CD4-positive, alpha-beta T cell (primary cell): ENCODE measurements at places on chromosomes 11 and 22. TPM values are rescaled to one million over a fixed set of nuclear protein-coding genes. Genes with fewer than 3 reads are reported as not detected.

DNA sequence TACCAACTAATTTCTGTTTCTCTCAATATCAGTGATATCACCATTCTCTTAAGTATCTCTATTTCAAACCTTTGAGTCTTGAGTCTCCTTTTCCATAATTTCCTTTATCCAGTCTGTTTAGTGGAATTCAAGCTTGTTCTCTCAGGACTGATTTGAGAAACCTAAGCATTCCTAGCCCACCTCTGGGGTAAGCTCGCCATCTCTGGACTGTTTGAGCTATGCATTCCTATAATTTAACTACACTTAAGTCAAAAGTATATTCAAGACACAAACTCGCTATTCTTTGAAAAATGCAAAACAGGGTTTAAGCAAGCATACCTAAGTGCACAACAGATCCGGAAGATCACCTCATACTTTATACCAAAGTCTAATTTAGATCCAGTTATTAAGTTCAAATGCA is 2.1 kb upstream of the DLAT start:
- no peaks in the 10 kb centered on the region for H3K27me3 ChIP-seq
- H3K4me3 ChIP-seq = no peak overlapping the region
- H3K27ac ChIP-seq = no peak overlapping the region
- peaks cover 10% of the 10 kb centered on the region for H3K4me1 ChIP-seq

DNA sequence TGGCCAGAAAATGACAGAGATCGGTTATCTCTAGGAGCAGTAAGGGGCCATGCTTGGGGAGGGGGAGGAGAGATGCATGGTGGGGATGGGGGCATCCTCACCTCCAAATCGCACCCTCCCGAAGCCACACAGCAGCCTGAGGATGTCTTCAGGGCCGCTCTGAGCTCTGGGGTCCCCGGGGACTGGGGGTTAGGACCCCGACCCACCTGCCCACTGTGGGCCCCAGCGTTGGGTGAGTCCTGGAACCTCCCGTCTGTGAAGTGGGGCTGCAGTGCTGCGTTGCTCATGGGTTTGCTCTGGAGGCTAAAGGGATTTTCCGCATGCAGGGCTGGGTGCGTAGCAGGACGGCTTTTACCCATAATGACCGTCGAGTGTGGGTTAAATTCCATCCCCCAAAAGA is 1046.3 kb downstream of the BRD1 start:
- H3K36me3 ChIP-seq = no peaks in the 10 kb centered on the region
- H3K27ac ChIP-seq = no peak overlapping the region
- no peaks in the 10 kb centered on the region for H3K4me1 ChIP-seq
- DNase-seq = no peak

- no peak for DNase-seq
- no peaks in the 10 kb centered on the region for H3K36me3 ChIP-seq
- no peak within 1 kb of the TSS for H3K4me3 ChIP-seq
- H3K27me3 ChIP-seq = peaks cover 4% of the 10 kb centered on the region
- no peaks in the 10 kb centered on the region for H3K4me1 ChIP-seq
Measured at GRCh38 chr11:123806249-123806648, at the start of gene OR6M1. Gene OR6M1 (minus strand): TSS chr11:123806349. CDS start chr11:123806349, 0 bp downstream.

DNA sequence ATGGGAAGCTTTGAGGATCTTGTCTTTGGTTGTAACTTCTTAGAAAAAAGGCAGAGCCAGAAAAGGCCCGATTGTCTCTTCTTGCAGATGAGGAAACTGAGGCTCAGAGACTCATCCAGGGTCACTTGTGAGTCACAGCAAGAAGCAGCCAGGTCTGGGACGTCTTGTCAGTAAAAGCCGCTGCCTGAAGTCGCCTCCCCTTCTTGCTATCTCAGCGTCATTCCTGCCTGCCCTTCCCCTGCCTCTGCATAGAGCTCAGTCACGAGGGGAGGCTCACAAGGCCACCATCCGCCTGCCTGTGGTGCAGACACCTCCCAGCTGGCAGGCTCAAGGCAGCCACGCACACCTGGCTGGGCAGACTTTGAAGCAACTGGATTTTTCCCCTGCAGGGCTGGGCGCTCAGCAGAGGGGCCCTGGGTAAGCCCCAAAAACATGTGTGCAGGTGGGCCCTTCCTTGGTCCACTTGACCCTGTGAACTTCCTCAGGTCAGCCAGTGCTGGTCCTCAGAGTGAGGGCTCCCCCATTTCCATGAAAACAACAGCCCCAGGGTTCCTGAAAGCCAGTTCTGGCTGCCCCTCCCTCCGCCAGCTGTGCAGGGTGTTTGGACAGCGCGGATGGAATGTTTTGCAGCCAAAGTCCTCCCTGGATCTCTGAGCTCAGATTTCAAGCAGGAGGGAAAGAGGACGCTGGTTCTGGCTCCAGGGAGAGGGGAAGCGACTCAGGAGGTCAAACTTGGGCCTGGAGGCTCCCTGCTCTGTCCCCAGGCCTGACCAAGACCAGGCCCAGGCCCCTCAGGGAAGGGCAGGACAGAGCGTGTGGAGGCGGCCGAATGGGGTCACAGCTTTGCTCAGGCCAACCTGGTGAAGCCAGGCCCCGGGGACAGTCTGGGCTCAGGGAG is 6.0 kb upstream of the RAB3IL1 start:
- H3K4me3 ChIP-seq = no peak overlapping the region
- no peak for DNase-seq
- H3K27me3 ChIP-seq = peaks cover 21% of the 10 kb centered on the region
- no peak overlapping the region for H3K27ac ChIP-seq

- no peaks in the 10 kb centered on the region for H3K27me3 ChIP-seq
- no peak overlapping the region for H3K27ac ChIP-seq
- H3K36me3 ChIP-seq = no peaks in the 10 kb centered on the region
- no peak overlapping the region for H3K4me3 ChIP-seq
- DNase-seq = no peak
Measured at GRCh38 chr11:111402411-111402810, 23.3 kb upstream of the POU2AF1 start.

DNA sequence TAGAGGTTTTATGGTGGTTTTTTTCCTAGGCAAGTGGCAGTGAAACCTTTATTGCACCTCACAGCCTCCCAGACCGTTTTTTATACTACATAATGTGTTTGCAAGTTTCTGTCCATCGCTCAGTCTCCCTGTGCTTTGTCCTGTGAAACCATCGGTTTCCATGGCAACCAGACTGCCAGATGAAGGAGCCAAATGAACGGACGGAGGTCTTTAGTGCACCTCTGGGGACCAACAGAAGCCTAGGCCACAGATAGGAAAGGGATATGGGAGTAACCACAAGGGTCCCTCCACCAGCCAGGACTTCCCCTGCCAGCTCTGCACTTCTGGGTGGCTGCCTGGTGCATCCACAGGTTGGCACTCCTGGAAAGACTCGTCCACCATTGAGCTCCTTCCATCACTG is 165.0 kb downstream of the CHST1 start:
- H3K4me1 ChIP-seq = no peaks in the 10 kb centered on the region
- H3K4me3 ChIP-seq = no peak overlapping the region
- H3K27me3 ChIP-seq = peaks cover 5% of the 10 kb centered on the region
- DNase-seq = no peak
- no peak overlapping the region for H3K27ac ChIP-seq
- no peaks in the 10 kb centered on the region for H3K36me3 ChIP-seq

GRCh38 chr22:27487600-27488452 is 313.7 kb downstream of the MN1 start:
- no peak overlapping the region for H3K4me3 ChIP-seq
- DNase-seq = no peak
- H3K4me1 ChIP-seq = no peaks in the 10 kb centered on the region
- H3K36me3 ChIP-seq = no peaks in the 10 kb centered on the region
- no peak overlapping the region for H3K27ac ChIP-seq

- H3K4me3 ChIP-seq = no peak overlapping the region
- H3K27ac ChIP-seq = no peak overlapping the region
- no peak for DNase-seq
- no peaks in the 10 kb centered on the region for H3K36me3 ChIP-seq
Measured at GRCh38 chr11:17613428-17613962, 66.4 kb downstream of the OTOG start.

GRCh38 chr11:65121447-65121864 is 478 bp downstream of the FAU start:
- no peak for DNase-seq
- H3K4me1 ChIP-seq = peaks cover 49% of the 10 kb centered on the region
- H3K27ac ChIP-seq = peak overlapping the region; percentile 99
- H3K27me3 ChIP-seq = no peaks in the 10 kb centered on the region

DNA sequence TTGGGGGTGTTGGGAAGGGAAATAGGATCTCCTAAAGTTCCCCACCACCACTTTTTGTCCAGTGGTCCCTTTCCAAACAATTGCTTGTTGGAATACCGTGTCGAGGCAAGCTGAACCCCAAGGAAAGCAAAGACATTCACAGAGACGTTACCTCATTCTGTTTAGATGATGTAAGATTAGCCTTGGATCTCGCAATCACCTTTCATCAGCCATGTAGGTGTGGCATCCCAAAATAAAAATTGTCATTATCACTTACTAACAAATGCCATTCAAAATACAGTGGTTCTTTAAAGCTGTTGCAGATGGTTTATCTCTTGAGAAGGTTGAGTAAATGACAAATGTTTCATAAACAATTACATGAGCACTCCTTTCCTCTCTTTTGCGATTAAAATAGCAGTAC is 86.5 kb upstream of the SLC25A18 start:
- H3K4me1 ChIP-seq = no peaks in the 10 kb centered on the region
- no peaks in the 10 kb centered on the region for H3K36me3 ChIP-seq
- H3K4me3 ChIP-seq = no peak overlapping the region
- H3K27me3 ChIP-seq = peaks cover 7% of the 10 kb centered on the region
- no peak for DNase-seq
- H3K27ac ChIP-seq = no peak overlapping the region

DNA sequence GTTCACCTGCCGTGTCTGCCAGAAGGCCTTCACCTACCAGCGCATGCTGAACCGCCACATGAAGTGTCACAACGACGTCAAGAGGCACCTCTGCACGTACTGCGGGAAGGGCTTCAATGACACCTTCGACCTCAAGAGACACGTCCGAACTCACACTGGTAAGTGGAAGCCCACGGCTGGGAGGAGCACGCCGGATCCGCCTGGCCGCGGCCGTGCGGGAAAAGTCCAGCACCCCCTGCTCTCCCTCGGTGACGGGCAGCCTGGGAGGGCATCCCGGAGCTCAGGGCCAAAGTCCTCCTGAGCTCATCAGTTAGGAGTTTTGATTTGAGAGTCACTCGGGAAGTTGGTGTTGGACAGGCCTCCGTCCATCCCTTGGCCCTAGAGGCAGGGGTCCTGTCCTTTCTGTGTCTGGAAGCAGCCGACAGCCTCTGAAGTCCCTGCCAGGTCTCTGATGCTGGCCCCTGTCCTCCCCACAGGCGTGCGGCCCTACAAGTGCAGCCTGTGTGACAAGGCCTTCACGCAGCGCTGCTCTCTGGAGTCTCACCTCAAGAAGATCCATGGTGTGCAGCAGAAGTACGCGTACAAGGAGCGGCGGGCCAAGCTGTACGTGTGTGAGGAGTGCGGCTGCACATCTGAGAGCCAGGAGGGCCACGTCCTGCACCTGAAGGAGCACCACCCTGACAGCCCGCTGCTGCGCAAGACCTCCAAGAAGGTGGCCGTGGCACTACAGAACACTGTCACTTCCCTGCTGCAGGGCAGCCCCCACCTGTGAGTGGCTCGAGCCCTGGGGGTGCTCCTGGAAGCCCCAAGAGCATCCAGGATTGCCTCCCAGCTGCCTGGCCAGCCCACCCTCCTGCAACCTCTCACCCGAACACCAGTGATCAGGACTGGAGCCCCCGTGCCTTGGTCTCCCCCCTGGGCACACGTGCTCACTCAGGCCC is 8.0 kb downstream of the OVOL1 start:
- no peak for DNase-seq
- no peak overlapping the region for H3K27ac ChIP-seq
- peaks cover 11% of the 10 kb centered on the region for H3K27me3 ChIP-seq

- H3K4me3 ChIP-seq = no peak overlapping the region
- peaks cover 29% of the 10 kb centered on the region for H3K4me1 ChIP-seq
- H3K27me3 ChIP-seq = no peaks in the 10 kb centered on the region
- no peak for DNase-seq
Measured at GRCh38 chr11:118528511-118528910, 1.2 kb downstream of the TTC36 start.

GRCh38 chr11:94897330-94897768 is 76.0 kb downstream of the CWC15 start:
- H3K4me1 ChIP-seq = no peaks in the 10 kb centered on the region
- no peaks in the 10 kb centered on the region for H3K36me3 ChIP-seq
- no peak overlapping the region for H3K4me3 ChIP-seq
- H3K27ac ChIP-seq = no peak overlapping the region
- no peaks in the 10 kb centered on the region for H3K27me3 ChIP-seq

GRCh38 chr22:44964722-44965078 is 45.1 kb downstream of the PHF21B start:
- H3K27ac ChIP-seq = no peak overlapping the region
- no peak for DNase-seq
- H3K4me1 ChIP-seq = no peaks in the 10 kb centered on the region
- H3K4me3 ChIP-seq = no peak overlapping the region
- no peaks in the 10 kb centered on the region for H3K27me3 ChIP-seq

GRCh38 chr22:23565305-23565914 is 14.7 kb downstream of the IGLL1 start:
- peaks cover 23% of the 10 kb centered on the region for H3K27me3 ChIP-seq
- H3K4me1 ChIP-seq = peaks cover 12% of the 10 kb centered on the region
- peak overlapping the region; percentile 41 for H3K4me3 ChIP-seq
- no peak overlapping the region for H3K27ac ChIP-seq

- H3K27ac ChIP-seq = no peak overlapping the region
- H3K27me3 ChIP-seq = no peaks in the 10 kb centered on the region
- H3K4me3 ChIP-seq = no peak overlapping the region
- H3K36me3 ChIP-seq = no peaks in the 10 kb centered on the region
- H3K4me1 ChIP-seq = no peaks in the 10 kb centered on the region
Measured at GRCh38 chr11:94597896-94598295, 30.7 kb downstream of the PIWIL4 start.

DNA sequence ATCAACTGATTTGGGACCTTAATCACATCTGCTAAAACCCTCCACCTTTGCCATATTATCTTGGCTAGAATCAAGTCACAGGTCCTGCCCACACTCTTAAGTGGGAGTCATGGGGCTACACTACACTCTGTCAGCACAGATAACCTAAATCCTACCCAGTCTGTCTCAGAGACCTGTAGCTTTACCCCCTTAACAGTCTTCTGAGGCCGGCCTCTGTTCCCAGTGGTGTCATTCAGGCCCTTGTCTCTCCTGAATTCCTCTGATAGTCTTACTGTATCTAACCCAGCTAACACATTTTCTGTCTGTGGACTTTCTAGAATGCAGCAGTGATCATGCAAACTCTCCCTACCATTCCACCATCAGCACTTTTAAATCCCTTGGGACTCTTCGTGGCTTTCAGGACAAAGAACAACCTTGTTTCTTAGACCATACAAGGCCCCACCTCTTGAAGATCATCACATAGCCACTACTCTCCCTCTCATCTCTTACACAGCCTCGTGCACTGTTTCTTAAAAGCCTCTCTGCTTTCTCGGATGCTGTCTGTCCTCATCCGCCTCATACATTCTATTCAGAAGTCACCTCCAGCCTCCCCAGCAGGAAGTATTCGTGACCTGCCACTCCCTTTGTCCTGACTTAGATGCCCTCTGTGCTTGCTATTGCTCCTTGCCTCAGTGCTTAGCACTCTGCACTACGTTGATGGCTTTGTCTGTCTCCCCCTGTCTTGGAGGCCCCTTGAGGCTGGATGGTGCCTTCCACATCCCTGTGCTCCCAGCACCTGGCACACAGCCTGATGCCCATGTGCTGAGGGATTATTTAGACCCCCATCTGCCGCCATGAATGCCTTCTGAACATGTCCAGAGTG is 57.9 kb downstream of the PANX1 start:
- no peaks in the 10 kb centered on the region for H3K4me1 ChIP-seq
- H3K27me3 ChIP-seq = no peaks in the 10 kb centered on the region
- H3K36me3 ChIP-seq = peaks cover 4% of the 10 kb centered on the region

The PIH1D2 gene
- total RNA-seq = not detected

The PRR5 gene
- 31.6 TPM for total RNA-seq

The CRYBB2 gene
- not detected for total RNA-seq

The HORMAD2 gene
- not detected for total RNA-seq

The KRTAP5-10 gene
- total RNA-seq = not detected

The TMEM109 gene
- total RNA-seq = 32.9 TPM

The OR4D9 gene
- total RNA-seq = not detected
